Cerebellar nuclear complex (tissue), 1 donor: ENCODE measurements at places on chromosomes 1 and 21.

GRCh38 chr1:61318319-61319125 lies 236.2 kb downstream of the NFIA start:
- DNase-seq: no peak

DNA sequence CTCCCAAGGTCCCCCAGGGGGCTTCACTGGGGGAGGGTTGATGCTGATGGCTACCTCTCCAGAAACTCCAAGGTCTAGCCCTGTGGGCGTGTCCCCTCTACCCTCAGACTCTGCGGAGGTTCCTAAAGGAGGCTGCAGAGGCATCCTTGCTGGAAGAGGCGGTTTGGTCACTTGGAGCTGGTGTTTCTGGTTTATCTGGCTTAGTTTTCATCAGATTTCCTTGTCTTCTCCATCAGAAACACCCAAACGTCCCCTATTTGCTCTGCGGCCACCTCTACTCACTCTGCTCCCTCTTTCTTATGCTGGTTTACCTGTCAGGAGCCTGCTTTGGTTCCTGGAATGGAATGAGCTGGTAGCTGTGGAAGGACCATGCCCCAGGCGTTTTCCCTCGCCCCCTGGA lies 2.5 kb downstream of the PKP1 start:
- no peak for DNase-seq

DNA sequence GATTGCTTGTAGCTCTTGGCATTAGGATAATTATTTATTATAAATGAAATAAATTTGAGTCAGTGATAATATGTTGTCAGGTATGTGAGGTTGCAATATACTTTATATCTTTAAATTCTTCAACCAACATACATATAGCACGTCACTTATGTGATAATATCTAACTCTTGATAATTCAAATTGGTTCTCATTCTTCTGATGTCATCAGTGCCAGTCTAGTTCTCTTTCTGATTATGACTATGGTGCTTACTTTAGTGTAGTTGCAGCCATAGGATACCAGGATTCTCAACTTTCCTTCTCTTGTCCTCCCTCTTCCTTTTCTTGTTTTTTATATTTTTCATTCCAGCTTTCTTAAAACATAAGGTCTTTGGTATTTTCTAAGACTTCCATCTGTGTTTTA lies 34.8 kb upstream of the ATP6V1G3 start:
- DNase-seq: no peak

DNA sequence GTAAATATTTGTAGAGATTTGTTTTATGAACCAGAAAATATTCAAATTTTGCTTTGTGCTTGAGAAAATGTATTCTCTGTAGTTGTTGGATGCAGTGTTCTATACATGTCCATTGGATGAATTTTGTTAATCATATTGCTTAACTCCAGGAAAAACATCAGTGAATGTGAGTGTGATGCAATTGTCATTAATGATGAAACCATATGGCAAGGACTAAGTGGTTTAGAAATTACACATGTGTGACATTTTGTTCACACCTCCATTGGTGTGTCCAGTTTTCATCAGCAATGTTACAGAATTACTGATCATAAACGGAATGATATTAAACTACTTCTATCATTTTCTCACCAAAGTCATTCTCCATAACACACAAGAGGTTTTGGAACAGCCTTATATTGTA lies 151.8 kb upstream of the ST6GALNAC5 start:
- DNase-seq: no peak

- DNase-seq: no peak
Measured at GRCh38 chr1:156285437-156285836, 1.3 kb downstream of the TMEM79 start.

DNA sequence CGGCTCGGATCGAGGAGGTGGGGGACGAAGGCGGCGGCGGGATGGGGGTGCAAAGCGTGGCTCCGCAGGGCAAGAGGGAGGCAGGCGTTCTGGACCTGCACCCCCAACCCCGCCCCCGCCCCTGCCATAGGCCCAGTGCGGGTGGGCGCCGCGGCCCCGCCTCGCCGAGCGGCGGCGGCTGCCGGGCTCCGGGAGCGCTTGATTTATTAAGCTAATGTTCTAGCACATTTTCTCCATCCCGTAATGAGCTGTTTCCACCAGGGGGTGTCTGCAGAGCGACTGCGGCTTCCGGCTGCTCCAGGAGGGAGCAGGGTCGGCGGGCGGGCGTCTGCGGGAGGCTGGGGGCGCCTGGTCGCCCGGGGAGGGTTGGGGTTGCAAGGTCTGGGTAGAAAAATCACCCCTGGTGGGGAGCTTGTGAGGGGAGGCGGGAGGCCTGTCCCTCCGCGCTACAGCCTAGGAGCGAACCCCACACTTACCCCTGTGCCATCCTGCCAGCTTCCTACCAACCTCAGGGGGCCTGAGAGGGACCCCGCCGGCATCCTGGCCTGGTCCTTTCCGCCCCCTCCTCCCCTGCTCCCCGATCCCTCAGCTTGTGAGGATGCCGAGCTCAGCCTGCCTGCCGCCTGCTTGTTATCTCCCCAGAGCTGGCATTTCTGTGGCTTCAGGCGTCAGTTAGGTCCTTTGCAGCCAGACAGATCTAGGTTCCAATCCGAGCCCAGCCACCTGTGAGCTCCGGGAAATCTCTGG lies 48.5 kb upstream of the ACOT11 start:
- DNase-seq: no peak

DNA sequence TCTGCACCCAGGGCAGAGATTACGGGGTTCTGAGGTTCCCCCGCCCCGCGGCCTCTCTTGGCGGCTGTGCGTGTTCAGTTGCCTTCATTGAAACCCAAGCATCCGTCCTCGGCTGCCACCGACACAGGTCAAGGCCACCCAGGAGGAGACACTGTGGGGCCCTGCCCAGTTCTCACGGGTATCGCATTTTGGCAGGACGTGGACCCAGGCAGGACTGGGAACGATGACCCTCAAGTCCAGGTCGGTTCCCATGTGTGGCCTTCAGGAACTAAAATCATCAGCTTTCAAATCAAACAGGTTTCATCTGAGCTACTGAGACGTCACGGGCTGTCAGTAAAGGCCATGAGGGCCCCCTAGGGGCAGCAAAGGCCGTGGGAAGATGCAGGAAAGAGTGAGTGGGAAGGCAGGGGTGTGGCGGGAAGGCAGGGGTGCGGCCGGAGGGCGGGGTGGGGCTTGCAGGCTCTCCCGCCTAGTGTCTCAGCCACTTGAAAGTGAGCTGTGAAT lies 7.0 kb upstream of the C1orf174 start:
- no peak for DNase-seq

GRCh38 chr1:210516092-210516656 lies 187.5 kb downstream of the HHAT start:
- no peak for DNase-seq

DNA sequence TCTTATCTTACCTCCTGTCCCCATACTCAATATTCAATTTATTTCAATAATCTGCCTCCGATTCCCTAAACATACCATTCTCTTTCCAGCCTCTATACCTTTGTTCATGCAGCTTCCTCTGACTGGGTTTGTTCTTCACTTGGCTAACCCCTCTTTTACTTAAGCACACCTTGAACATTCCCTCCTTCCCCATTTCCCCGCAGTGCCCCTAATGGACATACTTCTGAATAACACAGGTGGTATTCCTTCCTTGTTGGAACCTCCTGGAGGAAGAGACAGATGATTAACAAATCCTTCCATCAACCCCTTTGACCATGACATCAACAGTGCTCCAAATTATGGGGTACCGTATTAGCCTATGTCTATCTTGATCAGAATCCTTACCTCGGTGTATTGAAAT lies 190.0 kb upstream of the UBE2U start:
- DNase-seq: no peak

- DNase-seq: no peak
Measured at GRCh38 chr21:35838987-35839763, 221.2 kb downstream of the SETD4 start.

DNA sequence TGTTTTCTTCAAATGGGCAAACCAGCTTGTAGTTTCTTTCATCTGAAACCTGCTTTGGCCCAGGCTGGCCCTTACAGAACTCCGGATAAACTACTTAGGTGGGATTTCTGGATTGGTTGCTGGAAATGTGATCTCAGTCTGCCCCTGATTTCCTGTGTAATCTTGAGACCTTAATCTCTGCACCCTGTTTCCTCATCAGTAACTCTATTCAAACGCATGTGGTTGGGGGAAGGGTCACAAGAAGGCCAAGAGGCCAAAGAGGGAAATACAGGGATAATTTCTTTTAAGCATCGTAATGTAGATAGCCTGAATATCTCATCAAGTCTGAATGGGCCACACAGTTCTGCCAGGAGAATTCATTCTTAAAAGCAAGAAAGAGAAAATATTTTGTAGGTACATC lies 483.6 kb downstream of the LTN1 start:
- DNase-seq: no peak

GRCh38 chr1:223211323-223211985 lies 68.4 kb upstream of the TLR5 start:
- DNase-seq: no peak

DNA sequence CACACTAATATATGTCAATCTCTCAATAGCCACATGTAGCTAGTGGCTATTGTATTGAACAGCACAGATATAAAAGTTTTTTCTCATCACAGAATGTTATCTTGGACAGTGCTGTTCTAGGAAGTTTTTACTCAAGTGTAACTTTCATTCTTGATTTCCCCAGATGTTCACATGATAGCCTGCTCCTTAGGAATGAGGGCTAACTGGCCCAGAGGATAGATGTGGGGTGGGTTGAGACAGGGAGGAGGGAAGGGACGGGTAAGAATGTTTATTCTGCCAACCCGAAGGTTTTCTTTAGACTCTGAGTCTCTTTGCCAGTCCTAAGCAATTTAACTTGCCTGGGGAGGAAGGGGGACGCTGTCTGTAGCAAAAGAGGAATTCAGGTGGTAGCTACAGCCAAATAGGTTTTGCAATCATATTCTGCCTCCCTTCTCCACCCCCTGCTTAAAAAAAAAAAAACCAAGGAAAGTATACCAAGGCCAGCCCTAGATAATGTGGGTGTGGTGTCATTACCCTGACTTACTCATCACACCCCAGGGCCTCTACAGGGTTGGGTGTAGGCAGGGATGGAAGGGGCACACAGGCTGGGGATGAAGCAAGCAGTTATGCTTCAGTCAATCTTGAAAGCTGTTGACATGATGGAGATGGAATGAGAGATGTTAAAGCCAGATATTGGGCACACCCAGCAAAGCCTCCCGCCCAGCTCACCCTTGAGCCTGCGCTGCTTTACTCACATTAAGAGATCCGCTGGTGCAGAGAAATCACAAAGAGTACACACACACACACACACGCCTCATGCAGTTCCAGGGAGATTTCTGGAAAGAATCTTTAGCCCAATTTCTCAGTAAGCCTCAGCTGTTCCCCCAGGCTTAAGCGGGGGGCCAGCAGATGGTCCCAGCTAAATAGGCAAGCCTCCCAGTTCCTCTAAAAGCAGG lies 59.9 kb downstream of the PLXNA2 start:
- DNase-seq: peak; percentile 35

GRCh38 chr1:15362737-15363128 lies 47.0 kb upstream of the EFHD2 start:
- no peak for DNase-seq

GRCh38 chr1:193700710-193701355 lies 514.4 kb upstream of the B3GALT2 start:
- DNase-seq: no peak

- DNase-seq: no peak
Measured at GRCh38 chr1:23134055-23134454, 34.6 kb downstream of the LUZP1 start.

DNA sequence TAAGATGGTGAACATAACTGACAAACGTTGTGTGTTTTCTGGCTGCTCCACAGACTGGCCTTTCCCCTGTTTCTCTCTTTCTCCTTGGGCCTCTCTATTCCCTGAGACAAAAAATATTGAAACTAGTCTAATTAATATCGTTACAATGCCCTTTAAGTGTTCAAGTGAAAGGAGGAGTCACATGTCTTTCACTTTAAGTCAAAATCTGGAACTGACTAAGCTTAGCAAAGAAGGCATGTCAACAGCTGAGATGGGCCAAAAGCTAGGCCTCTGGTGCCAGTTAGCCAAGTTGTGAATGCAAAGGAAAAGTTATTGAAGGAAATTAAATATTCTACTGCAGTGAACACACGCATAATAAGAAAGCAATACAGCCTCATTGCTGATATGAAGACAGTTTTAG lies 32.2 kb upstream of the FCRL3 start:
- no peak for DNase-seq

GRCh38 chr1:224238756-224239155 lies 55.7 kb downstream of the DEGS1 start:
- DNase-seq: no peak

DNA sequence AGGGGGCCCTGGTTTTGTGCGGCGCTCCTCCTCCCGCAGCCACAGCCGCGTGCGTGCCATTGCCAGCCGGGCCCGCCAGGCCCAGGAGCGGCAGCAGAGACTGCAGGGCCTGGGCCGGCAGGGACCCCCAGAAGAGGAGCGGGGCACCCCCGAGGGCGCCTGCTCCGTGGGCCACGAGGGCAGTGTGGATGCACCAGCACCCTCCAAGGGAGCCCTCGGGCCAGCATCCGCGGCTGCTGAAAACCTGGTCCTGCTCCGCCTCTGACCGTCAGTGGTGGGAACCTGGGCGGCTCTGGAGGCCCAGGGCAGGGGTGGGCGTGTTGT lies 21.5 kb downstream of the PANK4 start:
- DNase-seq: no peak

- no peak for DNase-seq
Measured at GRCh38 chr1:209688746-209689234, 13.6 kb downstream of the G0S2 start.

DNA sequence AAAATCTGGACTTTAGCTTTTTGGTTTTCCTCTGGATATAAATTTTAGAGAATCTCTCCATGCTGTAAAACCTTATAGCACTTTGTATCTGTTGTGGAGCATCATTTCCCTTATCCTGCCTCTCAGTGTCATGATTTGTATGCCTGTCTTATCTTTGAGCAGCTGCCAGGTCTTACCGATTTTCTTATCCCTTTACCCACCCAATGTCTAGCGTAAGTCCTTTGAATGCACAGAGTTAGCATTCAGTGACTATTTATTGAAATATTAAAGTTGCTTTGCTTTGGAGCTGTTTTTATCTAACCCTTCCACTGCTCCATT lies 37.3 kb downstream of the CDC7 start:
- DNase-seq: no peak

GRCh38 chr1:117318426-117318825 lies 48.8 kb upstream of the MAN1A2 start:
- DNase-seq: no peak

GRCh38 chr1:87830432-87830978 lies 501.8 kb downstream of the LMO4 start:
- no peak for DNase-seq

- no peak for DNase-seq
Measured at GRCh38 chr1:172343240-172344160, 77.0 kb upstream of the C1orf105 start.

- no peak for DNase-seq
Measured at GRCh38 chr1:243940451-243940850, 90.4 kb upstream of the AKT3 start.

GRCh38 chr1:202193614-202194327 lies at the start of gene LGR6:
TSS of gene LGR6 (plus strand) at chr1:202193799. CDS start at chr1:202193990, 191 bp downstream.
- no peak for DNase-seq

GRCh38 chr21:31119199-31119598 lies 80.9 kb upstream of the KRTAP19-8 start:
- DNase-seq: no peak

GRCh38 chr1:206723462-206723804 lies 38.7 kb downstream of the MAPKAPK2 start:
- DNase-seq: no peak
